Activated T-helper 2 cell treated with anti-CD3 and anti-CD28 coated beads, Interferon-gamma antibody, Interleukin-2, Interleukin-4, amounts not matched to agents 10 μg/mL and 5 μg/mL and 100 μg/mL, durations not matched to agents 14 hours and 24 hours and 36 hours (primary cell): ENCODE measurements at places on chromosomes 13 and 19. TPM values are rescaled to one million over a fixed set of nuclear protein-coding genes. Genes with fewer than 3 reads are reported as not detected.

PSG6 gene
- total RNA-seq: not detected in 2 replicates

BCL3 gene
- total RNA-seq: 83.5 and 85.2 TPM in 2 replicates

CRLF1 gene
- total RNA-seq: not detected in 2 replicates

ZNF44 gene
- total RNA-seq: 8.6 and 8.7 TPM in 2 replicates

CD79A gene
- 0.67 and 0.84 TPM in 2 replicates for total RNA-seq

HRC gene
- total RNA-seq: not detected in 2 replicates
